ENCODE measurements at places on chromosomes 6 and 20.

DNA sequence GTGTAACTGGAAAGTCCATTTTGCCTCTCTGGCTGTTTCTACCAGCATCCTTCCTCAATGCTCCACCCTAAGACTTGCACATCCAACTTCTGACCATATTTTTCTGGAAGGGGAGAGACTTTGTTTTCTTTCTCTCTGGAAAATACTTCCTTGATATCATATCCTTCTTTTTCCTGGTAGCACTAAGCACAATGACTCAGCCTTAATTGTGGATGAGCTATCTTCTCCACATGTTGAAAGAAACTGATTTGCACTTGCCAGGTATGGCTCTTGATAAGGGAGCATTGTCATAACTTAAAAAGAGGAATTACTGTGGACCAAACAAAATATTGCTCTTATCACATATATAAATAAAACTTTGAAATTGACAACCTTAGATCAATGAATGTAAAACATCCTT lies 30.1 kb upstream of the IBTK start:
- no peak for DNase-seq

DNA sequence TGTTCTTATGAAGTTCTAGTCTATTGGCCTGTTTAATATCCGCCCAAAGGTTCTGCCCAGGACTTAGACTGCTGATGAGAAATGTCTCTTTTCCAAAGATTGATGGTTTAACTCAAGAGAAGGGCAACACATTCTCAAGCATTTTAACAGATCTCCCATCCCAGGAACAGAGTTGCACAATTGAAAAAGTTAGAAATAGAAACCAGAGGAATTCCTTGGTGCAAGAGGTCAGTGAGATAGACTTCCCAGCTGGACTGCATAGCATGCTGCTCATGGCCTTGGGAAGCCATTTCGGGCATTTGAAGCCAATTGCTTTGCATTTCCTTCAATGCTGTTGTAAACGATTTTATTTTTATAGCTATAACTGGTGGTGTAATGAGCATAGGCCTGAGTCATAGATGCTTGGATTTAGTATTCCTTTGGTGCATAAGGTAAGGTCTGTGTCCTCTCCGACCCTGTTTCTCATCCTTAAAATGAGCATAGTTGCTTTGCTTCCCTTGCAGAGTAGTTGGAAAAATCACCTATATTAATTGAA lies 292.2 kb upstream of the JAG1 start:
- no peak for DNase-seq

- DNase-seq, result no peak
Measured at GRCh38 chr6:167841981-167842380, 15.3 kb downstream of the AFDN start.

- DNase-seq, result no peak
Measured at GRCh38 chr6:89194559-89194958, 22.6 kb downstream of the GABRR1 start.

DNA sequence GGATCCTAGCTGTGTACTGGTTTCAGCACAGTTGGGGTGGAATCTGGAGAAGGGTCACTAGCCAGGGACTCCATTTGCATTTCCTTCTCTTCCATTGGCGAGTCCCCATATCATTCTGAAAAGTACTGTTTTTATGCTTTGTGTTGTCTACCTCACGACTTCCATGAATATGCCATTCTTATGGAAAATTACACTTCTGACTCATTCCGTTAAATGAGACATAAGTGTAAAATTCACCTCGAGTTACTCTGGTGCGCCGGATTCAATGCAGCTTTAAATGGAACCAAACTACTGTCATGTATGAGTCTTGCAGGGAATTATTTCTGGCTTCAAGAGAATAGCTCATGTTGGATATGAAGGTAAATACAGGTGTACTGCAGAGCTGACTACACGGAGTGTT lies 99.2 kb downstream of the PDE7B start:
- DNase-seq, result no peak

- no peak for DNase-seq
Measured at GRCh38 chr6:35564733-35565132, 52.0 kb upstream of the TULP1 start.

- no peak for DNase-seq
Measured at GRCh38 chr20:60354024-60354580, 395.9 kb downstream of the CDH26 start.

- no peak for DNase-seq
Measured at GRCh38 chr6:2798586-2799134, 33.5 kb downstream of the WRNIP1 start.

- DNase-seq, result no peak
Measured at GRCh38 chr6:161951126-161951525, 677.3 kb upstream of the AGPAT4 start.

GRCh38 chr6:46998436-46999017 lies 43.6 kb downstream of the ADGRF1 start:
- DNase-seq, result no peak

DNA sequence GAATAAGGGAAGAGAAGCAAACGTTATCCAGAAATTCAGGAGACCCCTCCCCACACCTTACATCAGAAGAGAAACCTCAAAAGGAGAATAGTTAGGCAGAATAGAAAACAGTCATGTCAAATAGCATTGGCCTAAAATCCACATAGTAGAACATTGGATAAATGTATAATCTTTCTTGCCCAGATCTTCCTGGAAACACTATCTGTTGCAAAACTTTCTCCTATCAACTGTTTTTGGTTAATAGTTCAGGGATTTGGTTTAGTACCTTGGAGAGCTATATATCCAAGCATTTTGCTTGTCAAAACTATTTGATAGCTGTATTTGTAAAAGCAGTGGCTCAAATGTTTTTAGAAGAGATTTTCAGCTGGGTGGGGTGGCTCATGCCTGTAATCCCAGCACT lies 74.3 kb upstream of the PHACTR2 start:
- no peak for DNase-seq

- no peak for DNase-seq
Measured at GRCh38 chr6:170100046-170100445, 190.8 kb downstream of the DLL1 start.

GRCh38 chr6:30591008-30591407 lies 19.8 kb downstream of the ABCF1 start:
- no peak for DNase-seq

DNA sequence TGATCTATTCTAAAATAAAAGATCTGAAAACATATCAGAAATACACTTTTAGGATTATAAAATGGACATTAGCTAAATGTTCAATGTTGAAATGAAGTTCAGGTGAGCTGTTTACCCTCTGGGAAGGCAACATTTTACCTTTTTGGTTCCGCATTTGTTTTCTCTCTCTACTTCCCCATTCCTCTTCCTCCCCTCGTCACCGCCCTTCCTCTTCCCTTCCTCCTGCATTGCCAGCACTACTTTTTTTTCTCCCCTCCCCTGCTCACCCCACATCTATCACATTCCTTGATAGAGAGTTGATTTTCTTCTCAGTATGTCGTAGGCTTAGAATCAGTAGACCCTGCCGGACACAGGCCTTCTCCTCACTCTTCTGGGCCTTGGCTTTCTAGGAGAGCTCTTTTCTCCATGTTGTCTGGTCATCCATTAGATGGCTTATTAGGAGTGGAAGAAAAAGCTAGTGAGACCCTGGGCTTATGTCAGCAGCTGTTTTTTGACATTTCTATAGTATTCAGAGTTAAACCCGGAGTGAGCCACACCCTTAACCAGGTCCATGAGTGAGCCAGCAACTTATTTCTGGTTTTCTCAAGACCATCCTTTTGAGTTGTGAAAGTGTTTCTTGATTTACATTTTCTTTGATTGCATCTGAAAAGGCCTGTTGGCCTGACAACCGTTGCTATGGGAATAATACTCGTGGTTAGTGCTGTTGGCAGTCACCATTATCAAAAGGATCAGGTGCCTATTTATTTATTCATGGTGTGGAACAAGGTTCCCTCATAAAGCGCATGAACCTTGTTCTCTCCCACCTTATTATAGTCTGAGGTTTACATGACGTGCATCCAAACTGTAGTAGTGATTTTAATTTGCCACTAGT lies 90.9 kb downstream of the DTD1 start:
- DNase-seq, result no peak

- DNase-seq, result no peak
Measured at GRCh38 chr6:88761237-88762031, 202.0 kb downstream of the RNGTT start.

GRCh38 chr6:140071601-140072062 lies 697.2 kb upstream of the CITED2 start:
- DNase-seq, result no peak
